ENCODE measurements at places on chromosomes 4 and X.

GRCh38 chr4:70586841-70587240, 5.2 kb upstream of the AMBN start:
- DNase-seq: no peak

- no peak for DNase-seq
Observed at GRCh38 chr4:88172987-88173386, 14.5 kb upstream of the ABCG2 start.

GRCh38 chrX:43474321-43474720, 181.8 kb upstream of the MAOA start:
- no peak for DNase-seq

- DNase-seq: no peak
Observed at GRCh38 chrX:118565853-118566252, 70.2 kb downstream of the DOCK11 start.

DNA sequence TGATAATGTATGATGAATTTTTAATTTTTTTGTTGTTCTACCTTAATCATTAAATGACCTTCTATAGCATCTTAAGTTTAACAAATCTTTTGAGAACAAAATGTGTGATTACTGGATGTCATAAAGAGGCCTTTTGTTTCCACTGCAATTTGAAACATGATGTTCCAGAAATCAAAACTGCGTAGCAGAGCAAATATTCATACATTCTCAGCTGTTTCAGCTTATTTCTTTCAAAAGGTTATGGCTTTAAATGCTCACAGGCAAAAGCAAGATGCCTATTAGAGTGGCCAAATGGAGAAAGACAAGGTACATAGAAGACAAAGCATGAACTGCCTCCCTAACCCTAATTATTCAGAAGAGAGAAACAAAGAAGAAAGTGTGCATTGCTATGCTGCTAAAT, 233.0 kb upstream of the SLC7A11 start:
- DNase-seq: no peak
